ENCODE measurements at places on chromosomes 5 and 9.

DNA sequence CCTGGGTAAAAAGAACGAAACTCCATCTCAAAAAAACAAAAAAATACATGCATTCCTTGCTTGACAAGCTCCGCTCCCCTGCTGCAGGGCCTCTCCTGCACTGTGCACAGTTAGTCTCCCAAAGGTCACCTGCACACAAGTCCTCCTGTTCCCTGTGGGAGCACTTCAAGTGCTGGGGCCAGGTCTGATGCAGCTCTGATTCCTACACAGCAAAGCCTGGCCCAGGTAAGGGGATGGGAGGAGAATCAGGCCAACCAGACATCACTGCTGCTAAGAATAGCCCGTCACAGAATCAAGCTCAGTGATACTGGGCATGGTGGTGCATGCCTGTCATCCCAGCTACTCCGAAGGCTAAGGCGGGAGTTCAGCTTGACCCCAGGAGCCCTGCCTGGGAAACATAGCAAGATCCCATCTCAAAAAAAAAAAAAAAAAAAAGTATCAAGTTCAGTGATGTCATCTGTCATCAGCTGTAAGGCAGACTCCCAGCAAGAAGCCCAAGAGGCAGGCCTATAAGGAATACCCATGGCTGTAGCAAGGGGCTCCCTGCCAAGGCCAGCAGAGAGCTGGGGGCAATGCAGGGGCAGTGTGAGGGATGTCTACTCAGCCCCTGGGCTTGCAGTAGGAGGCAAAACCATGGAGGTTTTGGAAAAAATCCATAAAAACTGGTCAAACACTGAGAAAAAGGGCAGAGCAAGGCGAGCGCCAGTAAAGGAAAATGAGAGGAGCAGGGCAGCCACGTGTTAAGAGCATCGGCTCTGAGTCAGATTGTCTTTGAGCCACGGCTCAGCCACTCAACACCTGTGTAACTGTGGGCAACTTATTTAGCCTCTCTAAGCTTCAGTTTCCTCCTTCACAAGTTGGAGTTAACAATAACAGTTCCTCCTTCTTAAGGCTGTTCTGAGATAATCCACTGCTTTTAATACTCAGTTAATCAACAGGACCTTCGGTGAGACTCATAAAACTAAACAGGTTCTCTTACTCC lies 3.2 kb downstream of the TPM2 start:
- no peak for DNase-seq

DNA sequence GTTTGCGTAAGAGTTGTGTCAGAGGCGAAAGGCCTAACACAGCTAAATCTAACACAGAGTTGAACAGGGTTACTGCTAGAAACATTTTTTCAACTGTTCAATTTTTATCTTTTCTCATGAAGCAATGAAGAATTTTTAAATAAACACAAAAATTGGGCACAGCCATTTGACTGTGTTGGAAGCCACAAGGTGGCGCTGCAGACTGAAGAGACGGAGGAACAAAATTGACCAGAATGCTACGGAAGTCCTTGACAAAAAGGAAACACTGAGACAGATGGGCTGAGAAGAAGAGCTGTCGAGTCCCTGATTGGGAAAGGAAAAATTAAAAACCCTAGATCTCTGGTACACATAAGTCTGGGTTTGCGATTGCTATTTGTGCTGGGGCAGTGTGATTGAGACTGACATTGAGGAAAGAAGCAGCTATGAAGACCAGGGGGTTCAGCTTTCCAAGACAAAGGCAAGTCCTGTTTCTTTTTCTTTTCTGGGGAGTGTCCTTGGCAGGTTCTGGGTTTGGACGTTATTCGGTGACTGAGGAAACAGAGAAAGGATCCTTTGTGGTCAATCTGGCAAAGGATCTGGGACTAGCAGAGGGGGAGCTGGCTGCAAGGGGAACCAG lies at the start of gene PCDHB9:
PCDHB9 (plus strand) TSS at position 265 of the 616 bp plus-strand sequence; CDS start at position 423, 158 bp downstream.
- DNase-seq: peak; percentile 71

DNA sequence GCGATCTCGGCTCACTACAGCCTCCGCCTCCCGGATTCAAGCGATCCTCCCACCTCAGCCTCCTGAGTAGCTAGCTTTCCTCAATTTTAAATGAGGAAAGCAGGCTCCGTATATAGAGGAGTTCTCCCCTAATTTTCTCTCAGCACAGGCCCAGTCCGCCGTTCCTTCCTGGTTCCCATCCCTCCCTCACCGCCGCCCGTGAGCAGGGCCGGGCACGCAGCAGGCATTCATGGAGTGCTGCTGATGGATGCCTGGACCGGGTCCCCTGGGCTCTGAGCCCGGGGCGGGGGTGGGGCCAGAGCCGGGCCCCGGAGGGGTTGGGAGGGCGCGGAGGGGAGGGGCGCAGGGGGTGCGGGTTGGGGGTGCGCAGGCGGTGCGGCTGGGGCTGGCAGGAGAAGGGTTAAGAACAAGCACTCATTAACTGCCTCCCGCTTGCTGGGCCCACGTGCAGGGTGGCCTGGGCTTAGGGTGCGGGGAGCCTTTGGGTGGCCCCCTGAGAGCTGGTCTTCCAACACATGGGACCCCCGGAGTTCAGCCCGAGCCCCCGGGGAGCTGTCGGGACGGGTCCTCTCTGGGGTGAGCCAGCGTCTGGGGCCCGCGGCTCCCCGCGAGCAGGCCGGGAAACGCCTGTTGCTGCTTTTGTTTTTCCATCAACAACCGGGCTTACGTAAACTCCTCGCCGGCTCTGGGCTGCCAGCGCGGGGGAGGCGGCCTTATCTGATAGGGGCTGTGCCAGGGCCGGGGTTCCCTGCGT lies 33.7 kb downstream of the LHX2 start:
- DNase-seq: peak; percentile 38

GRCh38 chr9:135056541-135056940 lies 30.9 kb upstream of the OLFM1 start:
- no peak for DNase-seq

DNA sequence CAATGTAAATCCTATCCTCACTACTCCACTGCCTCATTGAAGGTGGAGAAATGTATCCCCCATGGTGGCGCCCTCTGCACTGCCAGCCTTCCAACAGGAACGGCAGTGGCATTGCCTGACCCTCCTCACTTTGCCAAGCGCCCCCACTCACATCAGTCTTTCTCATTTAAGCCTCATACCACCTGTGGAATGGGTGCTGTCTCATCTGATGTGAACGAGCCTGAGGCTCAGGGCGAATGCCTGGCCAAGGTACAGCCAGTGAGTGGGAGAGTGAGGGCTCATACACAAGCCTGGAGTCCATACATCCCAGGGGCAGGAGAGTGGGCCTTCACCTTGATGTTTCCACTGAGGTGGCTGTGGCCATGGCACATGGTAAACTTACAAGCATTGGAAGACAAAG lies 10.3 kb downstream of the F2RL2 start:
- DNase-seq: no peak

DNA sequence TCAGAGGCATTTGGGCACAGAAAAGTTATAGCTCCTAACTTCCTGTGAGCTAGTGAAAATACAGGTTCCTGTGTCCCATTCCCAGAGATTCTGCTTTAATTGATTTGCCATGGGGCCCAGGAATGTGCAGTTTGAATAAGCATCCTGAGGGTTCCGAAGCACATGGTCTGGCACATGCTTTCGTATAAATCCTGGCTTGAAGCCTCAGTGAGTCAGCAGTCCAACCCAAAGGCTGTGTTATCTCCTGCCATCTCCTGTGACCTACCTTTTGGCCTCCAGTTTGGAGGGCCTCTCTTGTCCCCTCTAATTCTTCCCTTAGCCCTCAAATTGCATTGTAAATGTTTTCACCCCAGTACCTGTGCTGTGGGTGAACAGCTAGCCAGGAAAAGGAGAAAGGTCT lies 183.8 kb downstream of the NR3C1 start:
- no peak for DNase-seq

DNA sequence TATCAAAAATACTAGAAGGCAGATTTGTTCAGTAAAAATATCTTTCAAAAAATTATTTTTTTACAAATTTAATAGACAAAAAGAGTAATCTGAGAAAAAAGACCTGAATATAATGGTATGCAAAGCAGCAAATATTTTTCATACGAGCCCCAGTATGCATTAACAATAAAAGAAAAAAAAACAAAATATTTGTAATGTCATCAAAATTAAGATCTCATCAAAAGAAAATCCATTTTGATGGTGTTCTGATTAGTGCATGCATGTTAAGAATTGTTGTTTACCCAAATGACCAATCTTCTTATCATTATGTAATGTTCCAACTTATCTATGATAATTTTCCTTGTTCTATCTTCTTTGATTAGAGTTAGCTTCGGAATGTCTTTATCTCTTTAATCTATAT lies 106.1 kb downstream of the CDH9 start:
- DNase-seq: no peak

- no peak for DNase-seq
These were observed 27.5 kb downstream of the FSD1L start for GRCh38 chr9:105475302-105475701.

- DNase-seq: no peak
These were observed 481.0 kb upstream of the RGMB start for GRCh38 chr5:98292496-98292895.

DNA sequence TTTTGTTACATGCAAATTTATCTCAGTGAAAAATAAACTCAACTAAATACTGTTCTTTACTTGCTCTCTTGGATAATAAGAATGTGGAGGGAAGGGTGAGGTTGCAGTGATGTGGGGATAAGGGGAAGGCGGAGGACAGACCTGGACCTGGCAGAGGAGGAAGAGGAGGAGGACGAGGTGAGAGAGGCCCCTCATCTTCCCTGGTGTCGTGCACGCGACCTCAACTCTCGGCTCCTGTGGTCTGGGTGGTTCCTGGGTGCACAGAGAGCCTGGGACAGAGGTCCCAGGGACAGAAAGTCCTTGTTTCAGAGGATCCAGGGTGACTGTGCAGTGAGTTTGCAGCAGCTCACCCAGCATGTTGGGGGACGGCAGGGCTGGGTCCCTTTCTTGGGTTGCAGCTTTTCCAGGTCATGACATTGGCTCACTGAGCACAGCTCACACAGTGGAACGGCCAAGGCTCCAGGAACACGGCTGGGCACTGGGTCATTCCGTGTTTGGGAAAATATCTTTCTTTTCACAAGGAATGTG lies 37.7 kb upstream of the LPCAT1 start:
- no peak for DNase-seq

GRCh38 chr5:32589942-32590869 lies 4.8 kb downstream of the SUB1 start:
- peak; percentile 44 for DNase-seq

DNA sequence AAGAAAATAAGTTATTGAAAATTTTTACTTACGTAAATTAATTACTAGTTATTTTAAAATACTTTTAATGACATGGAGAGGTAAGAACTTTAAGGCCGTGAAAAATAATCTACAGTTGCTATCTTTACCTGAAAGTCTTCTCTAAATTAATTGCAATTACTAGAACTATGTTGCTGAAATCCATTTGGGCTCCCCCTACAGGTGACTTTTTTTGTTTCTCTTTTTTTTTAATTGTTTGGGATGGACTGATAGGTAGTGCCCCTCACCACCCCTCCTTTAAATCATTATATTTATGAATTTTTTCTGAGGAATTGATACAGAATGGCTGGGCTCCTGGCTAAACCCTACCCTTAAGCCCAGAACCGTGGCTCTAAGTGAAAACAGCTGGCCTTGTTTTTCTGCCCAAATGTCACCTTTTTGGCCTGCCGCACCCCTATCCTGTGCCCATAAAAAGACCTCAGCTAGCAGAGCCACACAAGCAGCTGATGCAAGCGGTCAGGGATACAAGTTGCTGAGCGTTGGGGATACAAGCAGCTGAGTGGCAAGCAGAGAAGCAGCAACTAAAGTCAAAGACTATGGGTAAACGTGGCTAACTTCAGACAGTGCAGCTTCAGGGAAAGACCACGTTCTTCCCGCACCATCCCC lies 315.2 kb upstream of the ACO1 start:
- DNase-seq: no peak

GRCh38 chr9:92026206-92027002 lies 76.4 kb upstream of the ROR2 start:
- DNase-seq: no peak

GRCh38 chr5:40578501-40579451 lies 100.9 kb upstream of the PTGER4 start:
- no peak for DNase-seq

- no peak for DNase-seq
These were observed 162.1 kb upstream of the TSLP start for GRCh38 chr5:110909415-110909814.

DNA sequence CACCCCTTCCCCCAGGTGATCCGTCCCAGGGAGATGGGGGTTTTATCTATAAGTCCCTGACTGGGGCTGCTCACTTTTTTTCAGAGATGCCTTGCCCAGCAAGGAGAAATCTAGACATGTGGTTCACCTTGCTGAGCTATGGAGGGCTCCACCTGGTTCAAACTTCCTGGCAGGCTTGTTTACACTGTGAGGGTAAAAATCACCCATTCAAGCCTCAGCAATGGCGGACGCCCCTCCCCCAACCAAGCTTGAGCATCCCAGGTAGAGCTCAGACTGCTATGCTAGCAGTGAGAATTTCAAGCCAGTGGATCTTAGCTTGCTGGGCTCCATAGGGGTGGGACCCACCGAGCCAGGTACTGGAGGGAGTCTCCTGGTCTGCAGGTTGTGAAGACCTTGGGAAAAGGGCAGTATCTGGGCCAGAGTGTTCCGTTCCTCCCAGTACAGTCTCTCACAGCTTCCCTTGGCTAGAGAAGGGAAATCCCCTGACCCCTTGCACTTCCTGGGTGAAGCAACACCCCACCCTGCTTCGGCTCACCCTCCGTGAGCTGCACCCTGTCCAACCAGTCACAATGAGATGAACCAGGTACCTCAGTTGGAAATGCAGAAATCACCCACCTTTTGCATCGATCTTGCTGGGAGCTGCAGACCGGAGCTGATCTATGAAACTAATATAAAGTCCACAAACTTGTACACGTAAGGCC lies 231.7 kb downstream of the CTNND2 start:
- no peak for DNase-seq

- DNase-seq: no peak
These were observed 136.7 kb downstream of the CD180 start for GRCh38 chr5:67059744-67060490.

GRCh38 chr9:120481248-120481647 lies 98.7 kb downstream of the CDK5RAP2 start:
- DNase-seq: no peak

GRCh38 chr5:37867654-37868053 lies 27.8 kb upstream of the GDNF start:
- DNase-seq: no peak

DNA sequence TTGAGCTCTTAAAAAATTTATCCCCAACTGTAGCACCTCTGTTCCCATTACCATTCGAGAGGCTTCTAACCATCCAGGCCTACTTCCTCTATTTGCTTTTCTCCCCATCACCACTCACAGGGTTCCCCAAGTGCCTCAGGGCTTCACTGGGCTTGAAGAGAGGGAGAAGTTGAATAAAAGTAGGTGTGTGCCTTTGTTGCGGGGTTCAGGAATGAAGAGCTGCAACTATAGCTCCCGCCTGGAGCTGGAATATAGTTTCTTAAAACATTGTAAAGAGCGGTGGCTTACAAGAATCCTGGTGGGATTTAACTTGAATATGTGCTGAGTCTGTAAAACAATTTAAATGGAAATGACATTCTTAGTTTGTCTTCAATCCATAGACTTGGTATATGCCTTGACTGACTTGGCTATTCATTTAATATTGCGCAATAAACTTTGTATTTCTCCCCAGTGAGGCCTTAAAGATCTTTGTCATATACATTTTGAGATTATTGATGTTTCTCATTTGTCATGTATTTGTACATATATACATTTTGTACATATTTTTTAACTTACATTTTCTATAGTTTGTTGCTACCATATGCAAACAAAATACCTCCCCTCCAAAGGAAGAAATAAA lies 7.2 kb downstream of the ENTREP1 start:
- DNase-seq: no peak
